T-helper 9 cell (primary cell): ENCODE measurements at places on chromosomes 16 and 17.

DNA sequence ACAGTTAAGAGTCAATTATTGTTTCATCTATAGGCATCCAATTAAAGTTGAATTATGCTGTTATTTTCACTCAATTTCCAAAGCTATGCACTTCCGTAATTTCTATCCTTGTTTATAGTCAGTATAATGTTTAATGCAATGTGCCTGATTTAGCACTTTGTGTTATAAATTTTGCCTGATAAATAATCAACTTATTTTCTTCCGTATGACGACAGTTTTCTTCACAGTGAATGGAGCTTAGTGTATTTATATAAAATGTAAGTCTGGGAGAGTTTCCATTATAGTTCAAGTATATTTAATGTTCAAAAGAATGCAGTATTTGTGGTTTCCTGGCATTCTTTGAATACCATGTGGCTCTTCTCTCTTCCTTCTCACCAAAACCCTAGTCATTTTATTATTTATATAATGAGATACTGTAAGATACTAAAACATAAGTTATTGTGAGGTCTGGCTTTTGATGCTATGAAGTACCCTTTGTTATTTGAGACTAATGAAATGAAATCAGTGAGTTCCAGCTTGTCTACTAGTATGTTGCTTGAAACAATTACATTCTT lies 240.6 kb downstream of the PRKCA start:
- no peak for DNase-seq

- DNase-seq = no peak
Measured at GRCh38 chr16:14097182-14097959, 26.3 kb downstream of the MRTFB start.

DNA sequence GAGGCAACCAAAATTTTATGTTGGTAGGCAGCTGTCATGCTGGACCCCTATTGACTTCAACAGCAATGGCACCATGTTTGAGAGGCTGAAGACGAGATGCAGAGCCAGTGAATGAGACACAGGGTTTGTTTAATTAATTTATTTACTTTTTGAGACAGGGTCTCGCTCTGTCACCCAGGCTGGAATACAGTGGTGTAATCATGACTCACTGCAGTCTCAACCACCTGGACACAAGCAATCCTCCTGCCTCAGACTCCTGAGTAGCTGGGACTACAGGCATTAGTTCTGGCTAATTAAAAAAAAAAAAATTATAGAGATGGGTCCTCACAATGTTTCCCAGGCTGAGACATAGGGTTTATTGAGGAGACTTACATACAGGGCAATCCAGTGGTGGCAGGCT lies 36.2 kb upstream of the PPM1D start:
- no peak for DNase-seq

- DNase-seq = no peak
Measured at GRCh38 chr16:49578435-49579024, 204.9 kb downstream of the C16orf78 start.

- no peak for DNase-seq
Measured at GRCh38 chr17:79033741-79034501, 10.0 kb downstream of the C1QTNF1 start.

DNA sequence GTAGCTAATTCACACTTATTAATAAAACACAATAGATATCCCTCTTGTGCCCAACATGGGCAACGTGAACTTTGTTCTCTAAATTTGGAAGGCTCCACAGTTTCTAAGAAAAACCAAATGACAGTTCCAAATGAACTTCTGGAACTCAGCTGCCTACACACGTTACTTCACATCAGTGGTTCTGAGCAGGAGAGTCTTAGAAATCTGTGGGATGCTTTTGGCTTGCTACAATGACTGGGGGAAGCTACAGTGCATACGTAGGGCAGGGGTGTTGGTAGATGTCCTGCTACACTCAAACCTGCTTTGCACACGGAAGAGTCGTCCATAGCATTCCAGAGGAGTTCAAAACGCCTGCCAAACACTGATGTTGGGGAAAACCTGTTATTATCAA lies 8.0 kb downstream of the TXNDC11 start:
- DNase-seq = no peak

DNA sequence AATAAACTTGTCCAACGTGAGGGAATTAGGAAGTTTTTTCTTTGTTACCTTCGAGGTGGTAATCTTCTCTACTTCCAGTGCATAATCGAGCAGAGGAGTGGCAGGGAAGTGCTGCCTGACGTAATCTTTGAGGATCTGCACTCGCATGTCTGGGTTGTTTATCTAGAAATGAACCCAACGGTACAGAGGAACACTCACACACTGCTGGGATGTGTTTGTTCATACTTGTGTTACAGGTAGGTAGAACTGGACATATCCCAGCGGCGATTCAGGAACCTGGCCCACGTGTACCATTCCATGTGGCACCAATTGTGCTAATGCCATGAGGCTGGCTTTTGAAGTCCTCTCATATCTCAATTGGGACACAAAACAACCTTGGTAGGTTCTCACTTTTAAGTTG lies 4.2 kb upstream of the KLHL11 start:
- DNase-seq = no peak

DNA sequence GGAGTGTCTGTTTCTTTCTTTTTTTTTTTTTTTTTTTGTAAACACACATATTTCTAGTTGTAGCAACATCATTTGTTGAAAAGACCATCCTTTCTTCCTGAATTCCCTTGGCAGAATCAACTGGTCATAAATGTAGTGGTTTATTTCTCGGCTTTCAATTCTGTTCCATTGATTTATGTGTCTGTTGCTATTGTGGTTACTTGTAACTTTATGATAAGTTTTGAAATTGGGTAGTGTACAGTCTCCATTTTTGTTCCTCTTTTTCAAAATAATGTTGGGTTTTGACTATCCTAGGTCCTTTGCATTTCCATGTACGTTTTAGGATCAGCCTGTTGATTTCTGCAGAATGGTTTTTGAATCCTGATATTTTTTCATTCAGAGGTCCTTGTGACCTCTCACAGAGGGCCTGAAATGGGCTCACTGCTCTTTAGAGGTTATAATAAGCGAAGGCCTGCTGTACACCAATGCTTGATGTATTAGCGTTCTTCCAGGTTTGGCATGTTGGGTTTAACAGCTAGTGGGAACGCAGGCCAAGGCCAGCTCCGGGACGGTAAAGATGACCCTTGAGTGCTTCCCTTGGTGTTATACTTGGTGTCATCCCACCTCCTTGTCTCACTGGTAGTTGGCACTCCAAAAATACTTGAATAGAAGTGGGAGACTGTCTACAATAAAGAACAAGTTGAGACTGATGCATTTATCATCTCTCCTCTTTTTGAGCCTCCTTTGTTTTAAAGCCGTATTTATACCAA lies 43.8 kb downstream of the ZNRF1 start:
- no peak for DNase-seq

GRCh38 chr16:65249768-65250167 lies 127.9 kb upstream of the CDH11 start:
- no peak for DNase-seq

GRCh38 chr17:27360507-27360906 lies 66.6 kb downstream of the WSB1 start:
- no peak for DNase-seq

- no peak for DNase-seq
Measured at GRCh38 chr17:42378359-42378958, 9.8 kb downstream of the STAT3 start.

GRCh38 chr17:45578516-45579455 lies 88.3 kb upstream of the PLEKHM1 start:
- no peak for DNase-seq

- DNase-seq = no peak
Measured at GRCh38 chr16:71492786-71493185, 3.7 kb upstream of the ZNF19 start.

DNA sequence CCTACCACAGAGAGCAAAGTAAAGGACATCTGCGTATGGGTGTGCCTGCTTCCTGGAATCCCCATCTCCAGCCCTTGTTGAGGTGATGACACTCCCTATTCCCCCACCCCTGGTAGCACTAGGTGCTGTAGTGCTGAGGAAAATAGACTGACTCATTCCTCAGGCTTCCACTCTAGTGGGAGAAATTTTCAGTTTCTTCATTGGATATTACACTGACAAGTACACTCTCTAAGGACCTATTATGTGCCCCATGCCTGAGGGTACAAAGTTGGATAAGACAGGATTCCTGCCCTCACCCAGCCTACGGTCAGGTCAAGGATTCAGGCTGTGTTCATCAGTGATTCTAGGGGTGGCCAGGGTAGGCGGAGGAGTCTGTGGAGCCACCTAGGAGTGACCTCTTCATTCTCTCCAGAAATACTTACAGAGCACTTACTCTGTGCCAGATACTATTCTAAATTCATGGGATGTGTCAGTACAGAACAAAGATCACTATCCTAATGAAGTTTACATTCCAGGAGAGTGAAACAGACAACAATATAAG lies 4.5 kb upstream of the ZC3H7A start:
- no peak for DNase-seq

DNA sequence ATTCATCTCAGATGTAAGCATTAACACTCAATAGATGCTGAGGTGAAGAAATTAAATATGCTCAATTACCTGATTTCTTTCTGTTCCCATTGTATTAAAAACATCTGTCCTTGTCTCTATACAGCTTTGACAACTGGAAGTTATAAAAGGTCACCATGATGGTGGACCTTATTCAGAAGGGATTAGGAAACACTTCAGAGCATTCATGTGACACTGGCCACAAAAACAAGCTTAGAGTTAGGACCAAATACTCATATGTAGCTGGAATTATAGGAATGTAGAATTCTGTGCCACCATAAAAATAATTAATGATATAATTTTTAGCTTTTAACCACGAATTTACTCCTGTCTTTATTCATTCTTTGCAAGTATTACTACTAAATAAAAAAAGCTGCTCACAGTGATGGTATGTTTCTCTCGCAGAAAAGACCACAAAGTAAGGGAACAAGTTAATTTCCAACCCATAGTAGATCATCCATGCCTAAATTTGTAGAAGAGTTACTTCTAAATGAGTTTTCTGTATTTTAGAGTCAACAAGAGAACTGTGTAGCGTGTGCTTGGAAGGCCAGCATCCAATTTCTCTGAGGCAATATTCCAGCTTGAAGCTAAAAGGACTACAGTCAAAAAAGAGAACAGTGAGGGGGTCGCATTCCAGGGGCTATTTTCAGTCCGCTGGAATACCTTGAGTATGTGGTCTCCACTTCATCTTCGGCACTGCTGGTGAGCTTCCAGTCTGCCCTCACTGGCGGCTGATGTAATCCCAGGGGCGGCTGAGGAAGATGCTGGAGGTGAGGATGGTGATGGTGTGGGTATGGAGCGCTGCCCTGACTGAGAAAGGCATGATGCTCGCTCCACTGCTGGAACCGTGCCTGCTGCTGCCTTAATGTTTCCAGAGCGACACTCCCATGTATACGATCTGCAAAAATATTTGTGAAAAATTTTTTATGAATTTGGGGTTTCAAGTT lies 63.7 kb downstream of the CACNG1 start:
- DNase-seq = no peak

GRCh38 chr16:2960183-2961010 lies 3.7 kb upstream of the KREMEN2 start:
- no peak for DNase-seq

GRCh38 chr16:53781023-53781605 lies 77.2 kb downstream of the FTO start:
- DNase-seq = no peak

DNA sequence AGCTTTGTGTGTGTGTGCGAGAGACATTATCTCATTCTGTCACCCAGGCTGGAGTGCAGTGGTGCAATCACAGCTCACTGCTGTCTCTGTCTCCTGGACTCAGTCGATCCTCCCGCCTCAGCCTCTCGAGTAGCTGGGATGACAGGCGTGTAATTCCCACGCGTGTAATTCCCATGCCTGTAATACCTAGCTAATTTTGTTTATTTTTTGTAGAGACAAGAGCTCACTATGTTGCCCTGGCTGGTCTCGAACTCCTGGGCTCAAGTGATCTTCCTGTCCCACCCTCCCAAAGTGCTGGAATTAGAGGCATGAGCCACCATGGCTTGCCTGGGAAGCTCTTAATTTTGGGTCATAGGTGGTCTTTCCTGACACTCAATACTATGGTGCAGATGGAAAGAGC lies 205.3 kb upstream of the TNRC6C start:
- DNase-seq = no peak

GRCh38 chr17:27524594-27524993 lies 68.3 kb downstream of the KSR1 start:
- no peak for DNase-seq

- DNase-seq = no peak
Measured at GRCh38 chr17:45336390-45337182, 19.8 kb upstream of the MAP3K14 start.

- no peak for DNase-seq
Measured at GRCh38 chr17:67095803-67096202, 51.4 kb downstream of the CACNG1 start.
